NCI-H1048 (cell line): ENCODE measurements at places on chromosomes 16 and 17.

DNA sequence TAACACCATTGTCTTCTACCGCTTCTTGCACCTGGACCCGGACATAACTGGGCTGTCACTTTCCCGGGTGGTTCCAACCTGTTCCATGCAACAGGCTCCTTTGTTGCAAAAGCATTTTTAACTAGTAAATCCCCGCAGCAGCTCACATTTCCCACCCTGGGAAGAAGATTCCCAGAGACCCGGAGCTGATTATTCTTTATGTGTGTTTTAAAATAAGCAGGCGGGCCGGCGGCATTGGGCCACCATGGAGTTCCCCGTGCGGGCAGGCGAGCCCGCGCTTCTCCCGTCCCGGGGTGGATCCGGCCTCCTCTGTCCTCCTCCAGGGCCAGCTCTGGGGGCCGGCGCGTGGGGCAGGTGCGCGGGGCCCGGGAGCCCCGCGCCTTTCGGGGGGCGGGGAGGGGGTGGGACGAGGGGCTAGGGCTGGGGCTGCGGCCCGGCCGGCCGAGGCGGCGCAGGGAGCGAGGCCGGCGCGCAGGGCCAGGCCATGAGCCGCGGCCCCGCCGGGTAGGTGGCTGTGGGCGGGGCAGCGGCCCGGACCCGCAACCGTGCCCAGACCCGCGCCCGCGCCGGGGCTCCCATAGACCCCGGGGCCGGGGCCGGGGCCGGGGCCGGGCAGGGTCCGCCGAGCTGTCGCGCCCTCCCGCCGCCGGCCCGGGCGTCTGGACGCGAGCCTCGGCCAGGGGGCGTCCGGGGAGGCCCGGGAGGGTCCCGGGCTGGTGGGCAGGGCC is 1.7 kb downstream of the CRAMP1 start:
- no peak for DNase-seq

GRCh38 chr16:3695610-3696369 is 21.5 kb downstream of the TRAP1 start:
- DNase-seq, result no peak

DNA sequence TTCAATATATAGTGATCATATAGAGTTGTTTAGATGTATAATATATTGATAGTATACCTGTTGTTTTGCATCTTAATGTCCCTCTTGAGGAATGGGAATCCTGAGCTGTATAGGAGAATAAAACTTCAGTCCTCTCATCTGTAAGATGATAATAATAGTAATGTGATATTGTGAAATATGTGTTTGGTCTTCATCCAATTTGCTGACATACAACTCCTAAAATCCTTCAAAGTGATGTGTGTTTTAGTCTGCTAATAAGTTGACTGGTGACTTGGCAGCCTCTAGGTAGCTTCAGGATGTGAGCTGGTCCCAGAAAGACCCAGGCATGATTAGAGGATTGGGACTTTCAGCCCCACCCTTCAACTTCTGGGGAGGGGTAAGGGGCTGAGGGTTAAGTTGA is 22.8 kb upstream of the NFAT5 start:
- no peak for DNase-seq

DNA sequence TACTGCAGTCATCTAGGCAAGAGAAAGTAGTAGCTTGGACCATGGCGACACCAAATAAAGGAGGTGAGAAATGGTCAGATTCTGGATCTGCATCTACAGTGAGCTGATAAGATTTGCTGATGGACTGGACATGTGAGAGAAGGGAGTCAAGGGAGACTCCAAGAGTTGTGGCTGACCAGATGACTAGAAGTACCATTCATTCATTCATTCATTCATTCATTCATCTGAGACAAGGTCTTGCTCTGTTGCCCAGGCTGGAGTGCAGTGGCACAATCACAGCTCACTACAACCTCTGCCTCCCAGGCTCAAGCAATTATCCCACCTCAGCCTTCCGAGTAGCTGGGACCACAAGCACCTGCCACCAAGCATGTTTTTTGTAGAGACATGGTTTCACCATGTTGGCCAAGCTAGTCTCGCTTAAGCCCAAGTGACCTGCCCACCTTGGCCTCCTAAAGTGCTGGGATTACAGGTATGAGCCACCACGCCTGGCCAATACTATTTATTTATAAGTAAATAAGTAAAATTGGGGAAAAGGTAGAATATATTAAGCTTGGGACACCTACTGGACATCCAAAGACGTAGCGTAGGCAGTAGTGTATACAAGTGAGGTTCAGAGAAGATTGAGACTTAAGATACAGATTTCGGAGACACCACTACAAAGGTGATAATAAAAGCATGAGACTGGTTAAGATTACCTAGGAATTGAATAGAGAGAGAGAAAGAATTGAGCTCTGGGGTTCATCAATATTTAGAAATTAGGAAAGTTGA is 15.7 kb upstream of the RNF43 start:
- DNase-seq, result no peak

- DNase-seq, result no peak
Observed at GRCh38 chr17:32320847-32321246, 21.1 kb downstream of the C17orf75 start.

- DNase-seq, result no peak
Observed at GRCh38 chr17:855569-855968, 73.4 kb downstream of the MRM3 start.

- DNase-seq, result no peak
Observed at GRCh38 chr16:52265446-52265861, 281.5 kb downstream of the TOX3 start.

GRCh38 chr17:82868715-82869131 is 28.9 kb upstream of the ZNF750 start:
- DNase-seq, result no peak

GRCh38 chr16:54026456-54026855 is 260.1 kb downstream of the IRX3 start:
- no peak for DNase-seq

GRCh38 chr17:8608001-8608400 is 22.5 kb downstream of the MYH10 start:
- DNase-seq, result no peak

- no peak for DNase-seq
Observed at GRCh38 chr17:51629232-51629631, 368.9 kb downstream of the UTP18 start.

- no peak for DNase-seq
Observed at GRCh38 chr17:72535779-72536178, 415.0 kb downstream of the SOX9 start.

GRCh38 chr16:66959704-66960161 is 1.3 kb upstream of the CES3 start:
- no peak for DNase-seq

GRCh38 chr16:27676839-27677238 is 126.9 kb downstream of the KATNIP start:
- no peak for DNase-seq

DNA sequence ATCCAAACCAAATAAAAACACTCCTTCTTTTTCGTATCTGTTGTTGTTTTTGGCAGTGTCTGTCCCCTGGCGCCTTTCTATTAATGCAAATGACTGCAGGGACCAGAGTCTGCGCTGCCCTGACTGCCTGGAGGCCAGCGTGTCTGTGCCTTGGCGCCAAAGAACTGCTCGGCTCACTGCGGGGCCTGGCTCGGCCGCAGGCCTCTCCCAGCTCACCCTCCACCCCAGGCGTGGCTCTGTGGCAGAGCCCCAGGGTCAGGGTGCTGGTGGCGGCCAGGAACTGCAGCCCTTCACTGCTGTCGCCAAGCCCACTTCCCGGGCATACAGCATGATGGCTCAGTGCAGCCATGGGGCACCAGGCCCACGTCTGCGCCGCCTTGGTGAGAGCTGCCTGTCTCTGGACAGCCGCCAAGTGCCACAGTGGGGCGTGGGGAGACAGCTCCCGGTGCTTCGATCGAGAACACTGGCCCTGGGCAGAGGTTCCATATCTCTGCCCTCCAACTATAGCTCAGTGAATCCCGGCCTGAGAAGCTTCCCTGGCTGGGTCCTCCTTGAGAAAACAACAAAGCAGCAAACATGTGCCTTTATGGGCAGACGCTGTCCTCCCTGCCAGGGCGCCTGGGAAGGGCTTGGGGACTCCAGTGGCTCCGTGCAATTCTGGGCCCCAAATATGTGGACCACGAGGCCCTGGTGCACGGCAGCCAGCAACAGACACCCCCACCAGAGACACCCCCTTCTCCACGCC is 11.1 kb downstream of the CANT1 start:
- no peak for DNase-seq

DNA sequence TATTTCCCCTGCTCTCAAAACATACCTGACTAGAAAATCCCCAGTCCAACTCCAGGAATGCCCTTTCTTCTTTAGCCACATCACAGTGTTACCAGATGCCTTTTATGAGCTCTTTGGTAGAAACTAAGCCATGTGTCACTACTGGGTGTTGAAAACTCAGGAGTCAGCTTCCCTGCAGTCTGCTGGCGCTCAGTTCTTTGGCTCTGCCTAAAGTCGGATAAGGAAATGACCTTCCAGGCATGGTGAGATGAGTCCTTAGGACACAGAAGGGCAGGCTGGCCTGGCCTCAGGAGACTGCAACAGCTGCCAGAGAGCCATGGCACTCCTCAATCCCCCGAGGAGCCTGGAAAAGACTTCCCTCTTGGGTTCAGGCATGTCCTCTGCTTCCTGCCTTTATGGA is 89.1 kb downstream of the CDH13 start:
- DNase-seq, result no peak

DNA sequence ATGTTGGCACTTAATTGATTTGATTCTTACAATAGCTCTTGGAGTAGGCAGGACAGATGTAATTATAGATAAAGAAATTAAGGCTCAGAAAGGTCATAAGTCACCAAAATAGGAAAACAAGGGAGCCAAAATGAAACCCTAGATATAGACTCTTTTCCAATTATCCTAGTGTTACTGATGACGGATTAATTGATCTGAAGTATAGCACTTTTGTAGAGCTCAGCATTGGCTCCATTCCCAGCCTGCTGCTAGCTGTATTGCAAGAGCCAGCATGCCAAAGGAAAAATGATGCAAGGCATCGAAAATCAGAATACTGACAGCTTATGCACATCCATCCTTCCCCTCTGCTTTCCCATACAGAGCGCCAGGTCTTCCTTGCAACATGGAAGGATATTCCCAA is 21.6 kb upstream of the RASL10B start:
- DNase-seq, result no peak

DNA sequence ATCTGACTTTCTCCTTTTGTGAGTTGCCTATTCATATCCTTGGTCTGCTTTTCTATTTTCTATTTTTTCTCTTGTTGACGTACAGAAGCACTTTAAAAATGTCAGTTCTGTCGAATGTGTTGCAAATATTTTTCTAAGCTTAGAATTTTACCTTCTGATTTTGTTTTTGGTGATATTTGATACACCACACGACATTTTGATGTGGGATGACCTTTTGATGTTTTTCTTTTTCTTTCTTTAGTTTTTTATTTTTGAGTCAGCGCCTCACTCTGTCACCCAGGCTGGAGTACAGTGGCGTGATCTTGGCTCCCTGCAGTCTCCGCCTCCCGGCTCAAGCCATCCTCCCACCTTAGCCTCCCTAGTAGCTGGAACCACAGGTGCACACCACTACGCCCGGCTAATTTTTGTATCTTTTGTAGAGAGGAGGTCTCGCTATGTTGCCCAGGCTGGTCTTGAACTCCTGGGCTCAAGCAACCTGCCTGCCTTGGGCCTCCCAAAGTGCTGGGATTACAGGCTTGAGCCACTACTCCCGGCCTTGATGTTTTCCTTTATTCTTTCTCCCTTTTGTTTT is 39.6 kb downstream of the WSB1 start:
- DNase-seq, result no peak

GRCh38 chr16:50563989-50564388 is 15.8 kb downstream of the NKD1 start:
- no peak for DNase-seq
